GM12864 (cell line): ENCODE measurements at places on chromosomes 3 and 15.
A peak's percentile ranks its signal among the peaks of the same experiment; 100 is the strongest.

DNA sequence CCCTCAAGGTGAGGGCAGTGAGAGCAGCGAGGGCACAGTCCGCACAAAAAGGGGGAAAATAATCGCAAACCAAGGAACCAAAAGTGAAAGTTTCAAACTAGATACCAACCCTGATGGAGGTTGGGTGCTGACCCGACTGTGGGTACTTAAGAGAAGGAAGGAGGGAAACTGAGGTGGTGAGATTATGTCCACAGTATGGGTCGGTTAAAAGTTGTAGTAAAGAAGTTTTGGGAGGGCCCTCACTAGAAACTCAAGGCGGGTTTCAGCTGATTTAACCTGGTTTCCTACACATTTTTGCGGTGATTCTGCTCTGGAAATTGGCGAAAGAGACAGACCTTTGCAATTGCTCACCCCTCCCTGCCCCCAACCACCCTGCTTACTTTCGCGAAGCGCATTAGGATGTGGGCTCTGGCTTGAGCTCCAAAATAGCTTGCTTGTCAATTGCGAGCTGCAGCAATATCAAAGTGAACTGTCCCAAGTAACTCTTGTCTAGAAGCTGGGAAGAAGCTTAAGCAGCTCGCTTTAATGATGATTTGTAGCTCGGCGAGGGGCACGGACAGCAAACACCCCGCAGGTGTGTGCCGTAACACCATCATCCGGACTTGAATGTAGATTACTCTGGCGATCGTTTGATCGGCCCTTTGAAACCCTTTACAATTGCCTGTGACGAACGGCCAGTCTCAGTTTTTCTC lies 15.8 kb downstream of the SOX2 start:
- no peak for DNase-seq

- DNase-seq = no peak
These were observed 1.9 kb downstream of the SLC33A1 start for GRCh38 chr3:155852341-155852740.

- no peak for DNase-seq
These were observed 52.3 kb upstream of the CGNL1 start for GRCh38 chr15:57323806-57324589.

GRCh38 chr15:65583701-65584100 lies 27.2 kb downstream of the INTS14 start:
- DNase-seq = peak; percentile 24

DNA sequence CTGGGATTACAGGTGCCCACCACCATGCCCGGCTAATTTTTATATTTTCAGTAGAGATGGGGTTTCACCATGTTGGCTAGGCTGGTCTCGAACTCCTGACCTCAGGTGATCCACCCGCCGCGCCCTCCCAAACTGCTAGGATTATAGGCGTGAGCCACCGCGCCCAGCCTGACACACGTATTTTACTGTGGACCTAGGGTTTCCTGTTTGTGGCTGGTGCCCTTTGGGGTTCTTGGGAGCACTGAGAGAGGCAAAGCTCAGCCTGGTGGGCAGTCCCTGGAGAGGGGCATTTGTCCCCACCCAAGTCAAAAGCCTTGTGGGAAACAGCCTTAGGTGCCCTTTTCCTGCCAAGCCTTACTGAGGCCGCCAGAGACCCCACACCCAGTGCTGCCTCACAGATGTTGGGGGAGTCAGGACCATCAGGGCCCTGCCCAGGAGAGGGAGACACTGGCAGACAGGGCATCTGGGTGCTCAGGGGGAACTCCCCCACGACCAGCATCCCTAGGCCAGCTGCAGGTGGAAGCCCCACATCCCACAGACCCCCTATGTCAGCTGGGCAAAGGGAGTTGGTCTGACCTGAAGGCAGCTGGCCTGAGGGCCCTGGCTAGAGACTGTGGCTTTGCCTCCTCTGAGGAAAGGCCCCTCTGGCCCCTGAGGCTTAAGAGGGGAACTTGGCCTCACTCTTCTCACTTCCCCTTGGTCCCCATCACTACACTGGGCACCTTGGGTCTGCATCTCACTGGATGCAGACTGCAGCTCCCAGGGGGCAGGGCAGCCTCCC lies 35.1 kb downstream of the DNAH1 start:
- DNase-seq = no peak

DNA sequence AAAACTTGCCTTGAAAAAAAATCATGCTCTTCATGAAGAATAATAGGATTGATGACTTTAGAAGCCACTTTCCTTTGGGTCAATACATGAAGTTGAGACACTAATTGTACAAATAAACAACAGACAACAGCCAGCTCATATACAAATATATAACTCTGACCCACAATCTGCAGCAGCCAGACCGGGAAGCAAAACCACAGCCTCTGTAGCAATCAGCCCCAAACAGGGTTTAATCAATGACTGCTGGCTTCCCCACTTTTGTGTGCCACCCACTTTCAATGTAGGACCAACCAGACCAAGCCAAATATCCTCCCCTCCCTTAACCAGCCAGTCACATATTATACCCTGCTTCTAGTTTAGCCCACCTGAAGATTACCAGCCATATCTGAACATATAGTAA lies 39.0 kb downstream of the IFT57 start:
- no peak for DNase-seq

- DNase-seq = no peak
These were observed 73.1 kb downstream of the RAB11A start for GRCh38 chr15:65942436-65942835.

DNA sequence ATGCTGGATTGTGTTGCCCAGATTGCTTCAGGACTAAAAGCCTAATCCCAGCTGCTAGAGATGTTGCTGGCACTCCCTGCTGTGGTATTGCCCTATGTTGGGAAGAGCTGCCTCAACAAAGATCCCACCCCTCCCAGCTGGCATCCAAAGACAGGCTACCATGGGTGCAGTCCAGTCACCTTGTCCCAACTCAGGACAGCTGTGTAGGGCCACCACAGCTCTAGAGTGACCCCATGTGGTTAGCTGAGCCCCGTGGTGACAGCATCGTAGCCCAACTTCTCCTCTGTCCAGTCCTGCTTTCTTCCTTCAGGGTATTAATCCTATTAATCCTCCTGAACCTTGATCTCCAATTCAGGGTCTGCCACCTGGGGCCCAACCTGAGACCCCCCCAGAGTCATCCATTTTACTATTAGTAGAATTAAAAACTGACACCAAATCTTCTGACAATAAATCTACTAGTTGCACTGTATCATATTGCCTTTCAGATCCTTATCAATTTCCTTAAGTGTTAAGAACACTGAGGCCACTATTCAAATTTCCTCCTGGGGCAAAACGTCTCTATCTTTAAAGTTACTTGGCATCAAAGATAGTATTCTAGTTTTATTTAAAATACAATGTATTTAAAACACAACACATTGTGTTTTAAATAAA lies 83.5 kb downstream of the AQP9 start:
- DNase-seq = no peak

GRCh38 chr3:141677701-141678100 lies 60.4 kb upstream of the RNF7 start:
- DNase-seq = no peak
